Stimulated activated CD4-positive, alpha-beta T cell treated with anti-CD3 and anti-CD28 coated beads, Interleukin-2, amount 100 ng/mL, for 4 hours (primary cell): ENCODE measurements at places on chromosomes 1 and 21.

- no peak for DNase-seq
These were observed 5.4 kb downstream of the S100A2 start for GRCh38 chr1:153560241-153560640.

GRCh38 chr1:21568006-21568746 lies 59.0 kb downstream of the ALPL start:
- no peak for DNase-seq

- no peak for DNase-seq
These were observed 35.6 kb upstream of the GRHL3 start for GRCh38 chr1:24283326-24284155.

DNA sequence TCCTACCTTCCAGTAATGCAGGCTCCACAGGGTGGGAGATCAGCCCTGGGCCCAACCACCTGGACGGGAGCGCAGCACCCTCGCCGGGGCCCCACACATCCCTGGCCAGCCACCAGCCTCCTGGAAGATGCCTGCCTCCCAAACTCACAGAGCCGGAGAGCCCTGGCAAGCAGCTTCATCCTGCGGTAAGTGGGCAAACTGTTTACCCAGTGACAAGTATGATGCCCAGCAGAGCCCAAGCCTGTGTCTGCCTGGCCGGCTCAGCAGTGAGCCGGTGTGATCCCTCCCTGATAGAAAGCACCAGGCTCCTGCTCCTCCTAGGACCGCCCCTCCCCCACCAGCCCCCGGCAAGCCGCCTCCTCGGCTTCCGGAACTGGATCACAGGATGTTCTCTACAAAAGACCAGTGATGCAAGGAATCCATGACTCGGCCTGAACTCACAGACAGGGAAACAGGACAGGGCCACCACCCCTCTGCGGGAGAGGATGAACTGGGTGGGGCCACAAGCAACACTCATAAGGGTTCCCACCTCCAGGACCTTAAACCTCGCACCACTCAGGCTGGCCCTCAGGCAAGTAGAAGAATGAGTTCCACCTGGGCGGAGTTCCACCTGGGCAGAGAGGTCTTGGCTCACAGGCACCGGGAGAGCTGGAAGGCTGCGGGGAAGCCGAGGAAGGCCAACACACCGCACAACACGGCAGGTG lies 7.9 kb downstream of the ACOT7 start:
- DNase-seq, result no peak

DNA sequence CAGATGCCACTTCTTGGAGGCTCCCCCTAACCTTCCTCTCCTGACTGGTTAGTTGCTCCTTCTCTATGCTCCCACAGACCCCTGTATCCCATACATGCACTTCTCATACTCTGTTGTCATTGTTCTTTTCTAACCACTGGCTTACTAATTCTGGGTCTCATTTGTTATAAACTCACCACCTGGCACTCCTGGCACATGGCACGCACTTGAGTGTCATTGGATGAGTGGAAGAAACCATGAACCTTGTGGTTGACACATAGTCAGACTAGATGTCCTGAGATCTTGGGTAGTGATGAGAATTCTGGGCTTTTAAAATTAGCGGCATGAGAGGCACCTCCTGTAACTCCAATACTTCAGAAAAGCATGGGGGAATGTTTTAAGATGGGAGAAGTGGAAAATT lies 49.3 kb downstream of the TRIM62 start:
- DNase-seq, result no peak

GRCh38 chr1:85125891-85126290 lies 74.9 kb downstream of the SYDE2 start:
- no peak for DNase-seq

DNA sequence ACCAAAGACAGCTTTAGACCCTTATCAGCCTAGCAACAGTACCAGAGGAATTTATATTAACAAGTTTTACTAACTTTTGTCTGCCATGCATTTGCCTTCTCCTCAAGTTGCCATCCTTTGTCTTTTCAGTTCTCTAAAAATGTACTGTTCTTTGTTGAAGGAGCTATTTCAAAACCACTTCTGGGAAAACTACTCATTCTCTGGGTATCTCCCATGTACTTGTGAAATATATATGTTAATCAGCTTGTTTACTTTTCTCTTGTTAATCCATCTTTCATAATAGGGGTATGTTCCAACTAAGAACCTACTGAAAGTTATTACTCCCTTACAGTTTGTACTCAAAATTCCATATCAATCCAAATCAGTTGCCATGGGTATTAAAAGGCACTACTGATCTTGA lies 16.3 kb downstream of the DPYD start:
- no peak for DNase-seq

DNA sequence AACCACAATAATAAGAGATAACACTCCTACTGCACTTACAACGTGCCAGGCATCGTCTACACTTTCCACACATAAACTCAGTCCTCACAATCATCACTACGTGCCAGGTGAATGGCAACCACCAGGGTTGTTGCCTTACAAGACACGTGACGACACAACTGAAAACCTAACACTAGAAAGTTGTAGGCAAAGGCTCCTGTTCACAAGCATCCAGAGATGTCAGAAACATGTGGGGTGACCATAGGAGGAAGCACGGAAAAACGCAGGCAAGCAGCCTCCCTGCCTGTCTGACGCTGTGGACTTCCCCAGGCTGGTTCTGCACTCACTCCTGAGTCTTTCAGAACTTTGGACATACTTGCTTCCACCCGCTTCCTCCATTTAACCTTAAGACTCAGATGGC lies 7.0 kb downstream of the CAPZB start:
- no peak for DNase-seq

- no peak for DNase-seq
These were observed 9.1 kb upstream of the ATAD3B start for GRCh38 chr1:1462318-1462966.

- peak; percentile 82 for DNase-seq
These were observed 13.5 kb upstream of the KCNA2 start for GRCh38 chr1:110619412-110620249.

DNA sequence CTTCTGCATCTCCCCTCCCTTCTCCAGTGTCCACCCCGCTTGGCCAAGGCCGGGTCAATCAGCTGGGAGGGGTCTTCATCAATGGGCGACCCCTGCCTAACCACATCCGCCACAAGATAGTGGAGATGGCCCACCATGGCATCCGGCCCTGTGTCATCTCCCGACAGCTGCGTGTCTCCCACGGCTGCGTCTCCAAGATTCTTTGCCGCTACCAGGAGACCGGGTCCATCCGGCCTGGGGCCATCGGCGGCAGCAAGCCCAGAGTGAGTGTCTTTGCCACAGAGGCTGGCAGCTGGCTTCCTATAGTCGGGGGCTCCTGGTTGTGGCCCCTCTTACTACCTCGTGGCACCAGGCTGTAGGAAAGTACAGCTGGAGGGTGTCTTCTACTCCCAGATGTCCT lies 3.6 kb downstream of the PAX7 start:
- no peak for DNase-seq

- DNase-seq, result no peak
These were observed 5.3 kb downstream of the SYTL1 start for GRCh38 chr1:27346991-27347624.

DNA sequence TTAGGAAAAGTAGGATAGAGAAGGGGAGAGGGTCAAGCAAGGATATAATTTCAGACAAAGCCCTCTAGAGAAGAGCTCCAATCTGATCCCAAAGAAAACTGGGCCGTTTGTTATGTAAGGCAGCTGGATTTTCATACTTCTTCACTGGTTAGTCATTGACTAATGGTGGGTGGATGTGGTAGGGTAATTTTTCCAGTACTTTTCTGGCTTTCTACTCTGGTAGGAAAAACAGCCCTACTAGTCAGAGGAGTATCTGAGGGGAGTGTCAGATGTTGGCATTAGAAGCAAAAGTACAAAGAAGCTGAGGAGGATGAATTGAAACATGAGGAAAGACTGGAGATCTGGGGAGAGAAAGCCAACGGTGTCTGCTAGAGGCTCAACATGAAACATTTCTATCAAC lies 145.3 kb downstream of the TNFSF18 start:
- no peak for DNase-seq

DNA sequence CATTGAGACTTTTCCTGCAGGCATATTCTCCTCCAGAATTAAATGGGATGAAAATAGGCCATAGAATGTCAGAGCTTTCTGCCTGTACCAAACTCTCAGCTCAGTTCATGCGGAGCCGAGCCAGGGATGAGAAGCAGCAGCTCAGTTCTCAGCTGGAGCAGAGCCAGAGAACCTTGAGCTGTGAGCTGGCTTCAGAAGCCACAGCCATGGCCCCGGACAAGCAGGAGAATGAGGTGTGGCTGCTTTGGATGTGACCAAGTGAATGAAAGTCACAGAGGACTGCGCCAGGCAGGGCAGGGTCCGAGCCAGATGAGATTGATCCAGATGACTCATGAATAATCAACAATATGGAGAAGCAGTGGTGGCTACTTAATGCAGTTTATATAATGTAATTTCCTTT lies 633.8 kb downstream of the NCAM2 start:
- DNase-seq, result no peak

DNA sequence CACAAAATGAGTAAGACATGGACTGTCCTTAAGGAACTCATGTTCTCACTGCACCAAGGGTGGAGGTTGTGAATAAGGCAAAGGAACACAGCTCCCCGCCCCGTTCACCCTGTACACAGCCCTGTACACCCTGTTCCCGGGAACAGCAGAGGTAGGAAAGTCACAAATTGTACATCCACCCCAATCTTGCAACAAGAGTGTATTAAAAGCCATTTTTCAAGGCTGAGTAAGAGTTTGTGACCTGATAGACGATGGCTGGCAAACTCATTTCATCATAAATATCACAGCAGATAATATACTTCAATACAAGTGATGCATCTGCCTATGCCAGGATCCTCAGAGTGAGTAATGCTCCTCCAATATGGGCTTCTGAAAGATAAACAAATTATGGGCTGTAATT lies 52.5 kb upstream of the CAMK1G start:
- no peak for DNase-seq

DNA sequence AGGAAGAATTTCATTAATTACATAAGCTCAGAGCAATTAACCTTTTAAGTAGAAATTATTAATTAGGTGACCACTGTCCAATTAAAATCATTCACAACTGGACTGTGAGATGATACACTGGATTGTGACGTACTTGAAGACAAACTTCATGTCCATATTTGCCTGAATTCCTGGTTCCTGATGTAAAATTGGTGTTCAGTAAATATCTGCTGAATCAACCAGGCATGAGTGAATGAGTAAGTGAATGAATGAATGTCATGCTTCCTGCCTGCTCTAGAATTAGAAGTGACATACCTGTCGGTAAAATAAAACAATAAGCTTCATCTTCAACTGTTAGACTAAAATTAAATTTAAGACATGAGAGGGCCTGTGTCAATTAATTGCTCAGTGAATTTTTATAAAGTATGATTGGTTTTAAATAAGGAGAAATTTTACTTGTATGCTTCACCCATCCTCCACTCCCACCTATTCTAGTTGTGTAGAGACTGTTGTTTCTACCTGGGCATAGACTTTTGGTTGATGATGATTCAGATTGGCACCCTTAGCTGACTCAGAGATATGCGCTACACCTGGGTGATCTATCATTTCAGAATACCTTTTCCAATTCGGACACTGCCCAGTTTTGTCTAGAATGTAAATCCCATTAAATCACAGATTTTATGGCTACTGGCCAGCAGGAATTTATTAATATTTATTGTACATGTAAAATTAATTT lies 56.9 kb upstream of the PTGS2 start:
- no peak for DNase-seq

- DNase-seq, result no peak
These were observed 65.1 kb upstream of the DMRTA2 start for GRCh38 chr1:50488356-50488755.

GRCh38 chr1:42756956-42757891 lies 9.6 kb downstream of the P3H1 start:
- DNase-seq, result no peak

GRCh38 chr1:34816332-34816731 lies 23.5 kb downstream of the GJA4 start:
- DNase-seq, result no peak

GRCh38 chr1:61404597-61405376 lies 320.2 kb downstream of the TM2D1 start:
- no peak for DNase-seq

DNA sequence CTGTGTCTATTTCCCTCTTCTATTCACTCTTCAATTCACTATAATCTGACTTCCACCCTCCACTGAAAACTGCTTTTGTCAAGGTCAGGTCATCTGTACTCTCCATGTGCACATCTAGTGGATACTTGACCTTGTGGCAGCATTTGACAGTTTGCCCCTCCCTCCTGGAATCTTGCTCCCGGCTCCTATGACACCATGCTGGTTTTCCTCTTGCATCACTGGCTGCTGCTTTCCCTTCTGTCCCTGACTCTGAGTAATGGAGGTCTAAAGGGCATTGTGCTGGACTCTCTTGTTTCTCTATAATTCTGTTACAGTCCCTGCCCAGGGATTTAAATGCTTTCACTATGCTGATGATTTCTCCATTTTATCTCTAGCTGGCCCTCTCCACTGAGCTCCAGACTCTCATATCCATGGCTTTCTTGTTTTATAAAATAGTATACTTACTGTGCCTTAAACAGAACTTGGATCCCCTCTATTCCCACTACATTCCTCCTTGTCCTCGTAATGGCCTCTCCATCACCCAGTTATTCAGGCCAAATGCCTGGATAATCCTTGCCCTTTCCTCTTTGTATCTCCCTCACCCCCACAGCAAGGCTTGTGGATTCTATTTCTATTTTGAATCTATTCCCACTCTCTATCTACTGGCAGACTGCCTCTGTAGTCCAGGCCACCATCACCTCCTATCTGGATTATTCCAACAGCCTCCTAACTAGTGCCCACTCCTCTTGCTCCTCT lies 36.8 kb upstream of the PODN start:
- DNase-seq, result no peak

- DNase-seq, result no peak
These were observed 51.5 kb downstream of the TOMM20 start for GRCh38 chr1:235077163-235077540.

- DNase-seq, result peak; percentile 76
These were observed at the start of gene WDR26 for GRCh38 chr1:224434691-224435317. Gene WDR26, minus strand, starts transcription at chr1:224434797.

- peak; percentile 23 for DNase-seq
These were observed 1.0 kb upstream of the EFNA1 start for GRCh38 chr1:155126556-155127104.

GRCh38 chr1:75529488-75529887 lies 81.4 kb downstream of the SLC44A5 start:
- no peak for DNase-seq

DNA sequence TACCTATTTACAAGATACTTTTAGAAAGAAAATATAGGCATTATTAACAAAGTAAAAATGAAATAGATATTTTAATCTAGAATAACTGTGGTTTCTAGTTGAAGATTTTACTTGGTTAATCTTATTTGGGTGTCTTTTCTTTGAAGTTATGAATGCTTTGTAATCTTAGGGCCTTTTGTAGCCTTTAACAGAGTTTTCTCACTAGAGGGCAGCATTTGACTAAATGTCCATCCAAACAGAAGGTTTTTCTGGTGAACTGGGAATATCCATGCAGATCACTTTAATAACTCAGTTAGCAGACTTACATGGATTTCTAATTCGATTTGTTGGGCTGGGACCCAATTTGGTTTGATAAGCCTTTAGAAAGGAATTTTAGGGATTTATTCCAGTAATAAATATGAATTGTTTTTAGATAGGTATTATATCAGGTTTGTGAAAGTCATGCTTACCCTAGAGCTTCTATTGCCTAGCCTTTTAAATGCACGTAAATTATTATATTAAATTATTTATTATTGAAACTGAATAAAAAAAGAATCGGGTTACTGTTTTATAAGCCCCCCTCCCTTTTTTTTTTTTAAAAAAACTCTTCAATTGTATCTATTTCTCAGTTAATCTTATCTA lies 119.7 kb downstream of the ZNF326 start:
- DNase-seq, result no peak
